ENCODE measurements at places on chromosomes 6 and 20.
A peak's percentile ranks its signal among the peaks of the same experiment; 100 is the strongest.

GRCh38 chr6:164424489-164424888 lies 884.9 kb downstream of the C6orf118 start:
- no peak for DNase-seq

GRCh38 chr6:75188221-75188925 lies 17.5 kb downstream of the COL12A1 start:
- no peak for DNase-seq

DNA sequence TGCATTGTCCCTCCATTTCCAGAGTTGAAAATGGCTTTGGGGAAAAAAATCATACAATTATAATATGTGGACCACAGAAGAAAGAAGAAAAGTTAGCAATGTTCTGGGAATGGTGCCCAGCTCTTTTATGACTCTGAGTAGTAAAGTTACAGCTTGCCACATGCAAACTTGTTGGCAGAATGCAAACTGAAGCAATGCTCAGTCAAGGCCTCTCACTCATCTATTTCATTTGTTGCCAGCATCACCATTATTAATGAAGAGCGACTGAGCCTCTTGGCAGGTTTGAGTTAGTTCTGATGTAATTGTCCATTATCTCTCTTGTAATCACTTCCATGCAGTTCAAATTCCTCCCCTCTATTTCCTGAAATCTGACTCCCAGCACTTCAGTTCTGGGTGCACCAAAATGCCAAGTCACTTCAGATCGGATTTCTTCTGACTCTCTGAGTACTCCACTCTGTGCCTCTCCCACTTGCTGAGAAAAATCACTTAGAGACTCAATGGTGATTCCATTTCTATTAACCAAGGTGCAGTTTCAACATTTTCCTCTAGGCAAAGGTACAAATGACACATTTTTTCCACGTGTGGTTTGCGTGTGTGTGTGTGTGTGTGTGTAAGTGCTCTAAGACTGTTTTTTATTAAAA lies 154.4 kb upstream of the STMND1 start:
- DNase-seq: peak; percentile 100

DNA sequence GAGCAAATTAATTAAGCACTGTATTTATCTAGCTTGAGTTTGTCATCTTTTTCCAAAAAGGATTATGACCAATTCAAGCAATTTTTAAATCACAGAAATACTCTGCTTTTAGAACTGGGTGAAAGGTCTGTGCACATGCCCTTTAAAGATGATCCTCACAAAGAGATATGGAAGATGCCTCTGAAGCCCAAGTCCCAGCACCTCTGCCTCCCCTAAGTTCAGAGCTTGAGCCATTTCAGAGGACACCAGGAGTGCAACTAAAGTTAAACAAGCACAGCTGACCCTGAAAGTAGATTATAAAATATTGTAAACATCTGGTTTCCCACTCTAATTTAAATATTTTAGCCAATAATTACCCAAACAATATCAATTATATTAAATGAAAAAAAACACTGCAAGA lies 139.5 kb upstream of the BEND6 start:
- DNase-seq: no peak

- DNase-seq: peak; percentile 14
Measured at GRCh38 chr6:97068211-97068610, 143.7 kb downstream of the KLHL32 start.

DNA sequence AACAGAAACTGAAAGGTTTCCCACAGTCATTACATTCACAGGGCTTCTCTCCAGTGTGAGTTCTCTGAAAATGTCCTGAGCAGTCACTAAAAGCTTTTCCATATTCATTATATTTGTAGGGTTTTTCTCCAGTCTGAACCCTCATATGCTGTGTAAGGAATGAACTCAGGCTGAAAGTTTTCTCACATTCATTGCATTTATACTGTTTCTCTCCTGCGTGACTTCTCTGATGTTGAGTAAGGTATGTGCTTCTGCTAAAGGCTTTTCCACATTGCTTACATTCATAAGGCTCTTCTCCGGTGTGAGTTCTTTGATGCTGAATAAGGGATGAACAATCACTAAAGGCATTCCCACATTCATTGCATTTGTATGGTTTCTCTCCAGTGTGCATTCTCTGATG lies 29.8 kb upstream of the ZNF391 start:
- no peak for DNase-seq
